BE2C (cell line): ENCODE measurements at places on chromosomes 16 and 17.

- DNase-seq: no peak
These were observed 54.0 kb downstream of the CFDP1 start for GRCh38 chr16:75379339-75379738.

- DNase-seq: no peak
These were observed 34.9 kb downstream of the CMC2 start for GRCh38 chr16:80971819-80972218.

DNA sequence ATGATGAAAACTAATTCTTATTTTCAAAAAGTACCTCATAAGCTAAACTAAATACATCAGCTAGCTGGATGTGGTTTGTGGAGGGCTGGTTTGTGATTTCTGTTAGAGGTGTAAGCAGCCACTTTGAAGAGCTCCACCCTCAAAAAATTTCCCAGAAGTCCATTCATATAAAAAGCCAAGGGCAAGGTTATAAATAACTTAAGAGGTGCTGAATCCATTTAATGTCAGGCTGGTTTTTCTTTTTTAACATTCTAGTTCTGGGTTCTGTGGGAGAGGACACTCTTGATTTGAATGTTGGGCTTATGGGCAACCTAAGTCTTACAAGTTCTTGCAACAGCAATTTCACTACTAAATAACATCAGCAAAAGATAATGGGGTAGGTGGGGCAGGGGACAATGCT, 3.4 kb upstream of the WIPI1 start:
- DNase-seq: no peak

DNA sequence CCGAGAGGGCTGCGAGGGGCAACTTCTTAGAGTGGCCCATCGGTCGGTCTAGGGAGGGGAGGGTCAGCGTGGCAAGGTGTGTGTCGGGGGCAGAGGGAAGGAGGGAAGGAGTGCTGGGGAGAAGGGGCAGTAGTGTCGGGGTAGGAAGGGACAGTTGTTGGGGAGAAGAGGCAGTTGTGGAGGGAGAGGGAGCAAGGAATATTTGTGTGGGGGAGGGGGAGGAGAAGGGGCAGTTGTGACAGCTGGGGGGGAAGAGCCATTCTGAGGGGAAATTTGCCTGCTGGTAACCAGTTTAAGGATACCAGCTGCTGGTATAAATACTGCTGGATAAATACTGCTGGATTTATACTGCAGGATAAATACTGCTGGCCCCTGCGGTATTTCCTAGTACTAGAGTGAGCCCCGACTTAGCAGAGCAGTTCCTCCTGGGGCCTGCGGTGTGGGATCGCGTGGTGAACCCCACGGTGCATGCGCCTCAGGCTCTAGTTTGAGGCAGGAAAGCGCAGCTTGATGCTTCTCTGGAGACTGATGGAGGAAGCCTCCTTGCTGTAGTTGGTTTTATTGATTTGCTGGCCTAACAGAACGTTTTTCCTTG, 309 bp downstream of the DNAH2 start:
- no peak for DNase-seq

GRCh38 chr16:49359591-49359990, 14.0 kb upstream of the C16orf78 start:
- DNase-seq: no peak

DNA sequence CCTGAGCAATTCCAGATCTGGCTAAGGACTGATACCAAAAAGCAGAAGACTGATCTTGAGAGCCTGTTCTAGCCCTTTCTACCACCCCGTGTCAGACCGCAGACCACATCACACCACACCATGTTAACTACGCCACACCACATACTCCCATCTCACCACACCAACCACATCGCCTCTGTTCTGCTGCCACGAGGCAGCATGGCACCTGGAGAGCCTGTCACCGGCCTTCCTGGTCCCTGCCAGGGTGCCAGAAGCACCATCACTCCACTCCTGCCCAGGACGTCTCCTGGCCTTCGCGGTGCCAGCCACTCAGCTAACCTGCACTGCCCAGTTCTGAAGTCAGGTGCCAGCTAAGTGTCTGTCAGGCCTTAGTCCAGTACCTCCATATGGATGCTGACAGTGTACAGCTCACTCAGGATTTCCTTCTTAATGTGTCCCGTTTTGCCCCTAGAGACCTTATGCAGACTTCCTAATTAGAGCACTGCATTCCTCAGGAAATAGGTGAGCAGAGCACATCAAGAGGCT, 37.2 kb upstream of the BCAR1 start:
- no peak for DNase-seq

DNA sequence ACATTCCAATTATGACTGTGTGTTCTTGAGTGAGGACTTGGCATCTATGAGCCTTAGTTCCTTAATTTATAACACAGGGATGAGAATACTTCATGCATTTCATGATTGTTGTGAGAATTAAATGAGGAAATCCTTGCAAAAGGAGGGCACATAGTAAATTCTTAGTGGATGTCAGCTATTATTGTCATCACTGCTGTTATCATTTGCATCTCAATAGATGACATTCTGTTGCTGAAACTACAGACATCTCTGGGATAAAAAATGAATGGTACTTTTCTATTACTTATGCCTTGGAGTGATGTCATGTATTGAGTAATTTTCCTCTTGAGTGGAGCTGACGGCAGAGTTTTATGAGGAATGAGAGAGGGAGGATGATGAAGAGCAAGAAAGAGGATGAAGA, 184.4 kb upstream of the CDH11 start:
- no peak for DNase-seq

DNA sequence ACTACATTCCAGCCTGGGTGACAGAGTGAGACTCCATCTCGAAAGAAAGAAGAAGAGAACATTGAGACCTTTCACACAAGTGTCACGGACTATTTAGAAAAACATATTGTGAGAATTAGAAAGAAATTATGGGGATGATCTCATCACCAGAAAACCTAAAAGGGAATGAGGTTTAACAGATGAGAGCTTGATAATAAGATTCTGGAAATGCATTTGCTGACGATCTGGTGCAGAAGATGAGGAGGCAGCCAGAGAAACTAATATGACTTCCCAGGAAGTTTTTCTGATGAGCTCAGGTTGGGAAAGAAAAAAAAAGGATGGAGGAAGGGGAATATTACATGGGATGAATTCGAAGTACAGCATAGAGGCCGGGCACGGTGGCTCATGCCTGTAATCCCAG, 10.8 kb upstream of the APOH start:
- DNase-seq: no peak

DNA sequence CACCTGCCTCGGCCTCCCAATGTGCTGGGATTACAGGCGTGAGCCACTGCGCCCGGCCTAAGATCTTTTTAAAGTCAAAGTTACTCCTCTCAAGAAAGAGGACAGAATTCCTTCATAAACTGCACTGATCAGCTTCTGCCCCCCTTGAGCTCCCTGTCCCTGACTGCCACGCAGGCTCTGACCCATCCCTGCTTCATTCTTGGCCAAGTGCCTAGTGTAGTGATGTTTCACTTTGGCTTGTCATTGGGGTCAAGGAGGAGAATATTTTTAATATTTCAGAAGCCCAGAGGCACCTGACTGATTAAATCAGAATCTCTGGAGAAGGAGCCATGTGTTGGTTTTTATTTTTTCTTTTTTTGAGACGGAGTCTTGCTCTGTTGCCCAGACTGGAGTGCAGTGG, 9.1 kb downstream of the MRM1 start:
- DNase-seq: no peak

GRCh38 chr17:40718930-40719329, 15.4 kb upstream of the KRT24 start:
- no peak for DNase-seq

DNA sequence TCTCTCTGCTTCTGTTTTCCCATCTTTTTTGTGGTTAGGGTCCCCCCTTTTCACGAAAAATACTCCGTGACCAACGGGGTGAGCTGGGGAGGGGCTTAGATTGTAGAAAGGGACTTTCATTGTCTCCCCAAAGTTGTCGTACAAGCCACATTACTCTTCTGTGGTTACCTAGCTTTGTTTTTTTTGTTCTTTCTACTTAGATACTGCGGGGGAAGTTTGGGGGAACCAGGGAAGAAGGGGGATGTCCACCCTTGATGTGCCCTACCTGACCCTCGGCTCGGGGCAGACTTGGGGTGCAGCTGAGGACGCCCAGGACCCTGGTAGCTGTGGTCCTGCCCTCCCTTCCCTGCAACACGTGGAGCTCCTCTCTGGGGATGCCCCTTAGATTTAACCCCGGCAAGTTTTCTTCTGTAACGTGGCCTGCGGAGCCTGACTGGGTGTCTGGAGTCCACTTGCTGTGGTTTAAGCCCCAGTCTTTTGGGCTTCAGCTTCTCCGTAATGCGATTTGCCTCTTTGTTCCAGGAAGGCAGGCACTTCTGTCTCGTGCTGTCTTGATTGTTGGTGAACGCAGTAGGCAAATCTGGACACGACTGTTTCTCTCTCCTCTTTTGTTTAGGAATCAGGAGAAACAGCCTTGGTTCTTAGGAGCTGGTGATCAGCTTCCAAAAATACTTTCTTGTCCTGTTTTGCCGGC, 892 bp downstream of the ABCC1 start:
- DNase-seq: peak; percentile 46

GRCh38 chr17:4768298-4768697, 3.4 kb upstream of the TM4SF5 start:
- DNase-seq: no peak

DNA sequence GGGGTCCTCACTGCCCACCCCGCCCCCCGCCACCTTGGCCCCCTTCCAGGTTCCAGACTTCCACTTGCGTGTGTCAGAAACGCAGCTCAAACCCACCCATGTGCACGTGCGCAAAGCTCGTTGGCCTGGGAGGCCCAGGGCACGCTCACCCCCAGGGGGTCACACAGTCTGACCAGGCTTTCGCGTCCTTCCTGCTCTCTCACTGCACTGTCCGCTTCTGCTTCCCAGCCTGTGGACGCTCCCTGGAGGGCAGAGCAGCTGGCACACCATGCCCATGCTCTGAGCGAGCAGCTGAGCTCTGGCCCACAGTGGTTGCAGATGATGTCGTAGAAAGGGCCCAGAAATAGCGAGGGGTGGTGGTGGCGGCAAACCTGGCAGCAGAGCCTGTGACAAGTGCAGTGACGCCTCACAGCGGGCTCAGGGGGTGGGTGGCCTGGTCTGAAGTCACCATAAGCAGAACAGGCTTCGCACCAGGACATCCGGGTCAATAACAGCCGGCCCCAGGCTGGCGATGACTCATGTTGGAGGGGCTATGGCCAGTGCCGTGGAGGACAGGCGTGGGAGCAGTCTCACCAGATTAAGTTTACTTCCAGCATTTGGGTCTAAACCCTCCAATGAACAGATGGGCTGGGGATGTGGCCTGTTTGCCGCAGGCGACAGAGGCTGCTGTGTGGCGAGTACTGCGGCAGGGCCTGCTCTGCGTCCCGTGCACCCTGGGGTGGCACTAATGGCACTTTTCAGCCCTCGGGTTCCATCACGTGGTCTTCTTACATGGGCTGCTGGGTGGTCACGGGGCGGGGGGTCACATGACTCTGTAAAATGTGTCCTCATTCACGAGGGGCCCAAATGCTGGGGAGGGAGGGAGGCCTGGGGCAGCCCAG, 49.0 kb downstream of the NT5M start:
- peak; percentile 84 for DNase-seq

DNA sequence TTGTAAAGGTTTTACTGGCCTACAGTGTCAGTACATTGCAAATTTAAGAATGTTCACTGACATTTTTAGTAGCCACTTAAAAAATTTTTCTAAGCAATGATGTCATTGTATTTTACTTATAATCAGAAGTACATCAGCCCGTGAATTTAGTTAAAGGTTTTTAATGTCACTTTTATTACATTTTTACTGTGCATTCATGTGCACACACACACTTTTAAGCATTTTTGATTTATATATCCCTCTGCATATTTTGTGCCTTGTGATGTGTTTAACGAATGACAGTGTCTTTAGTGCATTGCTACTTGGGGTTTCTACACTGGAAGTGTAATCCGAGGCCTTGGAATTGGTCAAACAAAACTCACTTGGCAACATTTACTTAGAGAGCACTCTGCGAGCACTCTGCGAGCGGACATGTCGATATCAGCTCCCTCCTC, 190.4 kb downstream of the WWOX start:
- no peak for DNase-seq

GRCh38 chr17:78428836-78429617, 50.6 kb downstream of the PGS1 start:
- no peak for DNase-seq

GRCh38 chr17:9104370-9105041, 83.2 kb downstream of the NTN1 start:
- no peak for DNase-seq

DNA sequence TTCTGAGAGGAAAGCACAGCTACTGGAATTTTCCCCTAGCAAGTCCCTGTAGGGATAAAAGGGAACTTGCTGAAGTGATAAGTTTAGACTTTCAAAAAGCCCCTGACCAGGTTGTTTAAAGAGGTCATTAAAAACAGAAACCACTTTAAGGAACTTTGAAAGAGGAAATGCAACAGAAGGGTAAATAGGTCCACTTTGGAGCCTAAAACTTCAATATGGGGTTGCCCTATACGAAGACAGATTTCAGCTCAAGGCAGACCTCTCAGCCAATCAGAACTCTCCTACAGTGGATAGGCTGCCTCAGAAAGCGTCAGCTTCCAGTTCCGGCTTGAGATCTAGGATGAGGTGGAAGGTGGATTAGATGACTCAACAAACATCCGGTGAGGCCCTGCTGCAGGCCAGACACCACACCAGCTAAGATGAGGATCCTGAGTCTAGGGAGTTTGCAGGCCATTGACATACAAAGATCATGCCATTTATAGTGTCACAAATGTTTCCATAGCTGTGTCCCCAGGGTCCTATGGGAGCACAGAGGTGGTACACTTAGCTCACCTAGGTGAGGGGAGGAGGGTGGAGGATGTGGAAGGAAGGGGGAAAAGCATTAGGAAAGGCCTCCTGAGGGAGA, 7.9 kb upstream of the MFSD6L start:
- DNase-seq: no peak

DNA sequence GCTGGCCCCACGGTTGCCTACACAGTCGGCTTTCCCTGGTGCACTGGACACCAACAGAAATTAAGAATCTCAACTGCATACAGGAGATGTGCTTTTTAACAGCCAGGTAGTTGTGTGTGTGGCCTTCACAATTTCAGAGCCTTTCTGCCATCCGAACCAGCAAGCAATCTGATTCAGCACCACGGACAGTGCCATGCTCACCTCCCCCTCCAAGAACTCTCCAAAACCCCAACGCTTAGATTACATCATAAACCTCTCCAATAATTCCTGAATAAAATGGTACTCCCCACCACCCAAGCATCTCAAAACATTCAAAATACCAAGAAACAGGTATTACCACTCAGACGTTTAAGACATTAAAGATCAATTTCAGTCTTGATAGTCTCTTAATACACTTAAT, 31.8 kb downstream of the USP7 start:
- no peak for DNase-seq

GRCh38 chr16:50517450-50518252, 30.5 kb upstream of the NKD1 start:
- no peak for DNase-seq

GRCh38 chr17:77827039-77827438, 131.5 kb upstream of the TNRC6C start:
- no peak for DNase-seq

DNA sequence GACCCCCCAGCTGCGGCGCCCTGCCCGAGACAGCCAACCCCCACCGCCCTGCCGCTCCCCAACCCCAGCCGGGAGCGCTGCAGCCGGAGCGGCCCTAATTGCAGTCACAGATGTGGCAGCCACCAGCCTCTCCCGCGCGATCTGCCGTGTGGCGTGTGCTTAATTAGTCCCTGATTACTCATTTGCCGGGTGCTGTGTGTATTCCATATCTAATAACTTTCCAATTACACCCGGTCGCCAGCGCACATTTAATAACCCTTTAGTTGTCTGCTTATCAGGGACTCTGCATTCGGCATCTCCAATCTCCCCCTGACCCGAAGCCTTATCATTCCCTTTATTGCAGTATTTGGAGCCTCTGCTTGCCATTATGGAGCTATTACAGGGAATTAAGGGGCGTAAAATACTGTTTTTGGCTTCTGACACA, 236.7 kb upstream of the CIBAR2 start:
- peak; percentile 71 for DNase-seq
